ENCODE measurements at places on chromosomes 4 and X.

DNA sequence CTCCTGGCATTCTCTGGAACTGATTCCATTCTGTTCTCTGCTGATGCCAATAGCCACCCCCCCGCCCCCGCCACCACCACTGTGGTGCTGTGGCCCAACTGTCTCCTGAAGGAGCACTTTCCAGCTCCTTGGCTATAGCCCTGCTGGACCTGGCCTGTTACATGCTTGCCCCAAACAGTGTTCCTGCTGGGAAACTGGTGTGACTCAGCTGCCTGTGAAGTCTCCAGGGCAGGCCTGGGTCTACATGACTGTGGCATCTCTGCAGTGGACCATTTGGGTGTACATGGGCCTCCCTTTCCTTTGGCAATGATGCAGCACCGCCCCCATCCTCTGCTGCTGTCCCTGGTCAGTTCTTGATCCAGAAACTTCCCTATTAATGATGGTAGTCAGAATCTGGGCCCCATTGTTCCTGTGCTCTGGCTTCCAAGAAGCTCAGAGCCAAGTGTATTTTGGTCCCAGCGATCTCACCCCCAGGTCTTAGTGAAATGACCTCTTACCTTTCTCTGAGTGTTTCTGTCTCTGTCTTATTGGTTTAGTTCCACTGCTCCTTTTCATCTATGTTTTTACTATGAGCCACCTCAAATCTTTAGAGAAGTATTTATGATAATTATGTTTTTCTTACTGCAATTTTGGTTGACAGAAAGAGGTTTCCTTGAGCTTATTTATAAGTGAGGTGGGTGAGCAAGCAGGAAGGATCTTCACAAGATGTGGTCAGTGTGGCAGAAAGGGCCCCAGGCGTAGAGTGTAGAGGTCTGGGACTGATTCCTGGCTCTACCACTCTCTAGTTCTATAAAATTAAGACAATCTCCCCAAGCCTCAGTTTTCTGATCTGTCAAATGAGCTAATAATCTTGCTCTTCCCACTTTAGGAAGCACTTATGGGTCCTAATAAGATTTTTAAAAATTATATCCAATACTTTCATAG lies 210.7 kb upstream of the EOLA2 start:
- DNase-seq, result peak; percentile 36

DNA sequence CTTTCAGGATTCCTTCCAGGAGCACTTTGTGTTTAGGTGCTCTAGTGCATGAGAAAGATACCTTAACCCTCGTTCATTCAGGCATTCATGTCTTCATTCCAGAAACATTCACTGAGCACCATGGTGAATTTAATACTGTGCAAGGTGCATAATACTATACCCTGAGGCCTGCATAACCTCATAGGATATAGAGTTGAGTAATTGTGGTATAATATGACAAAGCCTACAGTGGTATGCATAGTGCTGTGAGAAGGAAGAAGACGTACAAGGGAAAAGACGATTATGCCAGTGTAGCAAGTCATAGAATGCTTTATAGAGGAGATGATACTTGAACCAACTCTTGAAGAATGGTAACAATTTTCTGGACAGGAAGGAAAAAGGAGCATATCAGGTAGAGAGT lies 34.3 kb downstream of the MTM1 start:
- DNase-seq, result no peak

- DNase-seq, result no peak
Measured at GRCh38 chr4:42142591-42142990, 9.9 kb downstream of the BEND4 start.

DNA sequence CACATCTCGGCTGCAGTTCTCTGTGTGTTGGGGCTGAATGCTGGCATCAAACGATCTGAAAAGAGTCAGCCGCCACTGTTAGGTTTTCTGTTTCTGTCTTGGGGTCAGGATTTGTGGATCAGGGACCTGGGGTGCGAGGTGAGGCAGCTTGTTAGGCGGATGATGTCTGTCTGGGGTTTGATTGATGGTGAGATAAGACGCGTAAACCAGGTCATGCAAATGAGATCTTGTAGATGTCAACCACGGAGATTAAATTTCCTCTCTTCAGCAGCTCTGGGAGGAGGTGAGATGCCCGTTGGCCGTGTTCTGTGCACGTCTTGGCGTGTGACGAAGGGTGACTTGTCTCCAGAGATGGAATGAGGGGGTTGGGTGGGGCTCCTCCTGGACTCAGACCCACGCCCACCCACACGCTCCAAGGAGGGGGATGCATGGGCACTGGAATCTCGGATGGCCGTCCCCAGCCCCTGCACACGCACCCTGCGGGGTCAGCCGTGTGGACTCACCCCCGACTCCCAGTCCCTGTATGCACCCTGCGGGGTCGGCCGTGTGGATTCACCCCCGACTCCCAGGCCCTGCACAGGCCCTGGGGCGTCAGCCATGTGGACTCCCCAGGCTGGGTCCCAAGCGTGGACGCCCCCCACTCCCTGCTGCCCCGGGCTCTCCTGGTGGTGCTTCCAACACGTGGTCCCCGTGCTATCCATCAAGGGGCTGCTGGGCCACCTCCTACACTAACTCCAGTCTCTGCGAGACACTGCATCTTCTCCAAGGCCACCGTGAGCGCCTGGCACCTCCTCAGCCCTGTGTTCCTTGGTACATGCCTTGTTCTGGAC lies 16.0 kb upstream of the UVSSA start:
- DNase-seq, result no peak

- no peak for DNase-seq
Measured at GRCh38 chr4:147788791-147789190, 56.9 kb downstream of the ARHGAP10 start.

DNA sequence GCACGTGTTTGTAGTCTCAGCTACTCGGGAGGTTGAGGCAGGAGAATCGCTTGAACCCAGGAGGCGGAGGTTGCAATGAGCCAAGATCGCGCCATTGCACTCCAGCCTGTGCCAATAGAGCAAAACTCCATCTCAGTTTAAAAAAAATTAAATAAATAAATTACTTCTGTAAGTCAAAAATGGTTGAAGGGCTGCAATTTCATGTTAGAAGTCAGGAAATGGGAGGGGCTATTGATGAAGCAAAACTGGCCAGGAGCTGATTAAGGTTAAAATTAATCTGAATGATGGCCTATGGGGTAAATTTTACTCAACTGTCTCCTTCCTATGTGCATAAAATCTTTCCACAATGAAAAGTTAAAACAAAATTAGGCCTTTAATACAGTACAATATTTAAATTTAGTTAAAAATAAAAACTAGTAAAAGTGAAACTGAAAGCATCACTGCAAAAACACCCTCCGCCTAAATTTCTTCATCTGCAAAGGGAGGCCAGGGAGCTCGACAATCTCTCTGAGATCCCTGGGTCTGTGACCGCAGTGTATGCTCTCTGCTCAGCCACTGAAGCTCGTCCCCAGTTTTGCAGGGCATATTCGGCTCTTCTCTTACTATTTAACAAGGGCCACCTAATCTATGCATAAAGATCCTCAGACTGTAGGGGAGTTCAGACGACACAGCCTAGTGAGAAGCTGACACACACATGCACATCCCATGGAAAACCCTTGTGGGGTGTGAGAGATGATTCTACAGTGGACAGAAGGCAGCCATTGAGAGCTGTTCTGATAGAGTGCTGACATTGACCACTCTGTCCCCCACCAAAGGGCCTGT lies 57.2 kb downstream of the IRF2 start:
- DNase-seq, result no peak

DNA sequence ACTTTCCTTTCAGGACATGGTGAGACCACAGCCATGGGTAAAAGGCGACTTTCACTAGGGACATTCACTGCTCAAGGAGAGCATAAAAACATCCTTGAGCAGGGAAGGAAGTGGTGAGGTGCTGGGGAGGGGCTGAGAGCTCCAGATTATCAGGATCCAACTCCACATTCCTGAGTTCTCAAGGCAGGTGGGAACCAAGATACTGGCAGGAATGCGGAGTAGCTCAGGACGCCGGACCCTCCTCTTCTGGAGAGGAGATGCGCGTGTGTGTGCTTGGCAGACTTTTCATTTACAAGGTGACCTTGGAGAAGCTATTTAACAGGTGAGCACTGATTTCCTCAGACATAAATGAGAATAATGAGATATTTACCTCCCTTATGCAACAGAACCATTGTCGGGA lies 41.3 kb upstream of the TXK start:
- DNase-seq, result no peak

DNA sequence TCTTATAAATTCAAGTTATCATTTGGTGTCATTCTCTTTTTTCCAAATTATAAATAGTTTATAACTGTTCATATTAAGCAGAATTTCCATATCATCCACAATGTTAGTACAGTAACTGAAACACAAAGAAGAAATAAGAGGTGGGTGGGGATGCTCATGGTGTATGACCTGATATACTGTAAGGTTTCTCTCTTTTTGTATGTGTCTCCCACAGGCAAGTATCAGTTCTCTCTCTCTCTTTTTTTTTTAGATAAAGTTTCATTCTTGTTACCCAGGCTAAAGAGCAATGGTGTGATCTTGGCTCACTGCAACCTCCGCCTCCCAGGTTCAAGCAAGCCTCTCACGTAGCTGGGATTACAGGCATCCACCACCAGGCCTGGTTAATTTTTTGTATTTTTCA lies 43.7 kb upstream of the UGT2A3 start:
- DNase-seq, result no peak

GRCh38 chr4:131974730-131975129 lies 1174.4 kb upstream of the PCDH10 start:
- DNase-seq, result no peak

GRCh38 chr4:124977045-124977444 lies 264.5 kb upstream of the ANKRD50 start:
- DNase-seq, result no peak

- peak; percentile 66 for DNase-seq
Measured at GRCh38 chr4:169268951-169269760, 1.6 kb downstream of the SH3RF1 start.

DNA sequence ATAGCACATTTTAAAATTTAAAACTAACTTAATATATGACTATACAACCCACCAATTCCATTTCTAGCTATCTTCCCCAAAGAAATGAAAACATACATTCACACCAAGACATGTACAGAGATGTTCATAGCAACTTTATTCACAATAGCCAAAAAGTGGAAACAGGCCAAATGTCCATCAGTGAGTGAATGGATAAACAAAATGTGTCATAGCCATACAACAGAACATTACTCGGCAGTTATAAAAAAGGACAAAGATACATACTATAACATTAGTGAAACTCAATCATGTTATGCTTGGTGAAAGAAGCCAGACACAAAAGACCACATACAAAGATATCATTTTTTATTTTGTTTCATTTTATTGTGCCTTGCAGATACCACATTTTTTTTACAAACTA lies 396.8 kb downstream of the PACRGL start:
- no peak for DNase-seq
